Umbilical cord (tissue), 2 donors: ENCODE measurements at places on chromosomes 6 and 20. TPM values are rescaled to one million over a fixed set of nuclear protein-coding genes. Genes with fewer than 3 reads are reported as not detected.
A peak's percentile ranks its signal among the peaks of the same experiment; 100 is the strongest.

GRCh38 chr20:49656304-49656703 lies 57.4 kb downstream of the B4GALT5 start:
- DNase-seq = no peak

GRCh38 chr6:152295346-152295745 lies 341.8 kb downstream of the SYNE1 start:
- peak; percentile 15 for DNase-seq

DNA sequence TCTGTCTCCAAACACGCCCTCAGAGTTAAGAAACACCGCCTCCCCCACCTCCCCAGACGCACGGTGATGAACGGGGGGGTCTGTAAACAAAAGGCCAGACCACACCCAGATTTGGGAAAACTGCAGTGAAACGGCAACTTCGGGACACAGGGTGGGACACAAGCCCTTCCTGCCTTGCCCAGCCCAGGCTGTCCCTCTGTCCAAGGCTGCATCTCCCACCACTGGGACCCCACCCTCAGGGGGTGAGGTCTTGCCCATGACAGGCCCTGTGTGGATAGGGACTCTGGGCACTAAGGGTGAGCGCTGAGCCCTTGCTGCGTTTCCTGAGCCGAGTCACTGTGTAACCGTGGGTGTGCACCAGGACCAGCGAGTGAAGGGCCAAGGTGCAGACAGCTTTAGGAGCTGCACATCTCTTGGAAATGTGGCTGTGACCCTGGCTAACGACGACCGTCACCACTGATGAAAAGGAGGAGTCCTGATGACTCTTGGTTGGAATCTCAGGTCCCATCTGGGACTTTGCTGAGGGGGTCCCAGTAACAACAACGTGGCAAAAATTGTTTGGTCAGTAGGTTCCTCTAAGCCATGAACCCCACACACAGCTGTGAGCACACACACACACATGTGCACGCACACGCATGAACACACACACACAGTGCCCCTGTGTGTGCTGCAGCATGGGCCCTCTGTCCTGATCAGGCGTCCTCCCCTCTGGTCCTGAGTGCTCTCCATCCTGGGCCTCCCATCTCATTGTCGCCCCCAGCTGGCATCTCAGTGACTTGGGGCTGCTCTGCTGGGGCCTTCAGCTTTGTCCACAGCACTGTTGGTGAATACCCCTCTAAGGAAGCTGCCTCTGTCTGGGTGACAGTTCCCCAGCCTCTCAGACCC lies 100.6 kb downstream of the RAMACL start:
- DNase-seq = no peak

- DNase-seq = no peak
Observed at GRCh38 chr6:73481969-73482368, 20.4 kb downstream of the MTO1 start.

- no peak for DNase-seq
Observed at GRCh38 chr6:169337886-169338445, 84.3 kb upstream of the THBS2 start.

DNA sequence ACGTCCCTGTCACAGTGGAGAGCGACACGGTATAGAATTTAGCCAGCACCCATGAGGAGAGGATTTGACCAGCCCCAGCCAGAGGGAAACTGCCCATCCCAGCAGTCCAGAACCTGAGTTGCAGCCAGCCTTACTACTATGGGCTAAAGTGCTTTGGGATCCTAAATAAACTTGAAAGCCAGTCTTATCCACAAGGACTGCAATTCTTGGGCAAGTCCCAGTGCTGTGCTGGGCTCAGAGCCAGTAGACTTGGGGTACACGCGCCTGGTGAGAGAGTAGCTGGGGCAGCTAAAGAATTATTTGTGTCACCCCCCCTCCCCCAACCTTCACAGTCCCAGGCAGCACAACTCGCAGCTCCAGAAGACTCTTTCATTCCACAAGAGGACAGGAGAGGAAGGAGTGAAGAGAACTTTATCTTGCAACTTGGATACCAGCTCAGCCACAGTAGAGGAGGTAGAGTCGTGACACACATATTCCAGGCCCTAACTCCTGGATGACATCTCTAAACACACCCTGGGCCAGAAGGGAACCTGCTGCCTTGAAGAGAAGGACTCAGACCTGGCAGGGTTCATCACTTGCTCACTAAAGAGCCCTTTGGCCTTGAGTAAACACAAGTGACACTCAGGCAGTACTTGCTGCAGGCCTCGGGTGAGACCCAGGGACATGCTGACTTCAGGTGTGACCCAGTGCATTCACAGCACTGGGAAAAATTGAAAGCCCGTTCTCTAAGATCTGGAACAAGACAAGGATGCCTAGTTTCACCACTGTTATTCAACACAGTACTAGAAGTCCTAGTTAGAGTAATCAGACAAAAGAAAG lies 100.3 kb downstream of the REV3L start:
- no peak for DNase-seq

DNA sequence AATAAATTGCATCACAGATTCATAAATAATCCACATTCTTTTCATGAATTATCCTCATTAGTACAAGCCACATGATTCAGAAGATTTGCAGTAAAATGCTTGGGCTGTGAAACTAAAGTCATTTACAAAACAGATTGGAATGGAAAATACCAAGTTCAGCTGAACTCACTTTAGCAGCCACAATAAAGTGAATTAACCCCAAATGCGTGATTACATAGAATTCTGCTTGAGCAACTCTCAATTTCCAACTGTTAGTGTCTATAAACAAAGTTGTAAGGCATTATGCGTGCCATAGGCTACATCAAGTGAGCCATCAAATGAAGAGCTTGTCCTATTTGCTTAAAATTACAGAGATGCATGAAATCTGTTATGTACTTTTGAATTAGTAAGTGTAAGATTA lies 60.4 kb upstream of the GFRAL start:
- no peak for DNase-seq

DNA sequence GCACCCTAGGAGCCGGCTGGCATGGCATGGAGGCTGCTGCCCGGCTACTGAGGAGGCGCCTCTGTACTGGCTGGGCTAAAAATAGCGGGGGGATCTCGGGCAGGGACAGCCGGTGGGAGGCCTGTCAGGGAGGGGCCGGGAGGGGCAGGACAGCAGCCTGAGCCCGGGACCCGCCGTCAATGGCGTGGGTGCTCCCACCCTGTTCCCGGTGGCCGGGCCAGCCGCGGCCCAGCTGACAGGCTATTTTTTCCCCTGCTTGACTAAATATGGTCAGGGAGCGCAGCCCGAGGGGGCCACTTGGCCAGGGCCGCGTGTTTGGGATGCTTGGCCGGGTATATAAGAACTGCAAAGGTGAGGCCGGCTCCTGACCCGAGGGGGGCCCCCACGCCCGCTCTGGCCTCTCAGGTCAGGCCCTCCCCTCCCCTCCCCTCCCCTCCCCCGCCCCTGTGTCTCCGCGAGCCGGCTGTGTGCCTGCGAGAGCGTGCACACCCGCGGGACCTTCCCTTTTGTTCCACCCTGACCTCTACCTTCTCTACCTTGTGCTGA lies 74.4 kb upstream of the GATA5 start:
- DNase-seq = peak; percentile 42

DNA sequence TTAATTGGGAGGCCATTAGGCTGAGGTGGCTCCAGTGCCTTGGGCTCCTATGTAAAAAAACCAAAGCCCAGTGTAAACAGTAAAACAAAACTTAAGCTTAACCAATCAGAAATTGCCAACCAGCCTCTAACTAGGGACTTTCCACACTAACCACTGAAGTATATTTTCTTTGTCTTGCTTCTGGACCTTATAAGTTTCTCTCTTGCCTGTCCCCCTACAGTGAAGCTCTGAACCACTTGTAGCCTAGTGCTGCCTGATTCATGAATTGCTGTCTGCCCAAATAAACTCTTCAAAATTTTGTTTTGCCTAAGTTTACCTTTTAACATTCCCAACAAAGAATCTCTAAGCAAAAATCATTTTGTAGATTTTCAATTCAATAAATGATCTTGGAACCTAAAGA lies 28.2 kb downstream of the POPDC3 start:
- DNase-seq = no peak

DNA sequence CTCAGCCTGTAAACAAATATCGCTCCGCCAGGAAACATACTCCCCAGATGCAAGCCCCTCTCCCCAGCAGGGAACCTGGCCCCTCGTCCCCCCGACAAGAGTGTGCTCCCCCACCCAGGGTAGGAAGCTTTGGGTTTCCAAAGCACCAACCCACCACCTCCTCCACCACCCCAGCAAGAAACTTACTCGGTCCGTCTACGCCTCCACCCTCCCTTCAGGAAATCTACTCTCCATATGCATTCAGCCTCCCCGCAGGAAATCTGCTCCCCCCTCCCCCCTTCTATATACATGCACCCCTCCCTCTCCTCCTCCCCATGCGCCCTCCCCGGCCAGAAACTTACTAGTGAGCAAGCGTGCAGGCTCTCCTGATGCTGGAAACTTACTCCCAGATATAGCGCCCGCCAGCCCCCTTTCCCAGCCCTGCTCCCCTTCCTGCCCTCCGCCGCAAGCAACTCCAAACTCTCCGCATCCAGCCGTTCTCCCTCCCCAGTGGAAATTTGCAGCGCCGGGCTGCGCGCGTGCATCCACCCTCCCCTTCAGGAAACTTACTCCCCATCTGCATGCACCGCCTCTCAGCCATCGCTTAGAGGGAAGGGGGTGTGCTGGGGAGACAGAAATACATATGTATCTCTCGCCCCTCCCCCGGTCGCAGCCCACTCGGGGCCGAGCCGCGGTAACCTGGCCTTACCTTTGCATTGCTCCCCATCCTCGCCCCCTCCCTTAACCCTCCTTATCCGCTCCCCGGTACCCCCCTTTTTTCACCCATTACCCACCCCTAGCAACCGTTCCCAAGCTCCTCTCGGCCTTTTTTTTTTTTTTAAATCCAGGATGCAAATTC lies at the start of gene TRERF1:
TSS of gene TRERF1 (minus strand) at position 594 of the 838 bp plus-strand sequence. CDS start 182,336 bp downstream, outside the sequence.
- DNase-seq = peak; percentile 93

GRCh38 chr6:55827818-55828522 lies 47.4 kb downstream of the BMP5 start:
- DNase-seq = no peak

DNA sequence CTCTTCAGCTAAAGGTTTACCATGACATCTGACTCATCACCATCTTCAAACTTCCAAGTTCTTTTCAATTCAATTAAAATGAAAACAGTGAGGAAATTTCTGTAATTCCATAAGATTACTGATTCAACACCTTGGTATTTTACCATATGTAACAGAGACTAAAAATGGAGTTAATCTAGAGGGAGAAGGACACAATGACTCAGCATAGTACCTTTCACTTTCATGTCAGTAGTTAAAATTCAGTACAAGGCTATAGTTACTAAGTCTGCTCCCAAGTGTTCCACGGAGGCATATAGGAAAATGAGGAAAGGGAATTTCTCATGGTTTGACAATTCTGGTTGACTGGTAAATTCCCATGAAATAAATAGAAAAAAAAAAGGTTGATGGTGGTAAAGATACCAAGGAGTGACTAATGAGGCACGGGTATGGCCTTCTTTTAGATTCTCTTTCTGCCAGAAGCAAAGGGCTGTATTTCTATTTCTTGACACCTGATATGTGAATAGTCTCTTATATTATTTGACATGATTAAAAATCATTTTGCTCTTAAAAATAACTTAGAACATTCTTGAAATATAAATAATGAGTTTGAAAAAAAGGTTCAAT lies 526.7 kb upstream of the ADGRB3 start:
- DNase-seq = no peak

DNA sequence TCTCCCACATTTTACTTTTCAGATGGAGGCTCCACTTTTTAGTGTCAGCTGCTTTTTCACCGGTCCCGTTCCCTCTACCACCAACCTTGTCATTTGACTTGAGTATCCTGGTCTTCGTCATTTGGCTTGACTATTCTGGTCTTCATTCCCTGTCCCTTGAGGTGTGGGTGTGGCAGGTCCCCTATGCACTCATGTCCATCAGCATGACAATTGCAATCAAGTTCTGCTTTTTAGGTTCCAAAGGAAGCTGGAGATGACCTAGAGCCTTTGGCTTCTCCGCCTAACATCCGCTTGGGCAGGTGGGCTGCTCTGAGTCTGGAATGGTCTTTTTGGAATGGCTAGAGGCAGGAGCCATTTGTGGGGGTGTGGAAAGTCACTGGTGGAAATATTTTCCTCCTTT lies 99.8 kb upstream of the MLN start:
- no peak for DNase-seq

GRCh38 chr6:6590530-6590929 lies 2.0 kb downstream of the LY86 start:
- DNase-seq = no peak

GRCh38 chr20:14378326-14378725 lies 40.9 kb upstream of the FLRT3 start:
- peak; percentile 40 for DNase-seq

GRCh38 chr20:20199361-20200160 lies 147.2 kb downstream of the CFAP61 start:
- no peak for DNase-seq

GRCh38 chr20:45221076-45221475 lies at the start of gene SEMG2:
Gene SEMG2 (plus strand): TSS chr20:45221373. CDS start chr20:45221390, 17 bp downstream.
- no peak for DNase-seq

DNA sequence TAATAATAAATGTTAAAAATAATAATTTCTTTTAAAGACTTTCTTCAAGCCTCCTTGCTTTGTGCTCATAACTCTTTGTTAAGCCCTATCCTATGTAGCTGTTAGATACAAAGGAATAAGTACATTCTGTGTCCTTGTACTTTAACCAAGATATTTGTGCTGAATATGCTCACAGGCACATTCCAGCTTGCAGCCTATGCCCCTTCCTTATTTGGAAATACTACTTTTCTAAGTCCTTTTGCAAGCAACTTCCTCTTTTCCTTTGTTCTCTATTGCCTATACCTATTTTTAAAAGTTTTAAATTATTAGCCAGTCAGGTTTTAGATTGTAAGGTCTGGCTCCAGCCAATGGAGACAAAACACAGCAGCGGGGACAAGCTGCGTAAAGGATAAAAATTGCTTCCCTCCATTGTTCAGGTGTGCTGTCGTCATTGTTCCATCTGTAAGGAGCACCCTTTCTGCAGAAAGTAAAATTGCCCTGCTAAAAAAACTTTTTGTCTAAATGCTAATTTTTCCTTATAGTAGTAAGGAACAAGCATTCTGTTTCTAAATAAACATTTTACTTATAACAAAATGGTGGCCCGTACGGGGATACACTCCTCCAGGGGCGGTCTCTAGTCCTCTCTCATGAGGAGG lies 80.2 kb downstream of the SYTL3 start:
- no peak for DNase-seq

CCN6 gene
- total RNA-seq = 6.7 TPM

NUP153 gene
- 22.1 TPM for total RNA-seq

PARD6B gene
- total RNA-seq = 8.4 TPM

CRISP3 gene
- total RNA-seq = 10.8 TPM

ELOVL2 gene
- total RNA-seq = 29.4 TPM

NR2E1 gene
- 0.48 TPM for total RNA-seq

TFAP2D gene
- total RNA-seq = not detected

VAPB gene
- 26.0 TPM for total RNA-seq

SLC17A2 gene
- 0.48 TPM for total RNA-seq

MRPS18B gene
- total RNA-seq = 18.8 TPM

TSPYL4 gene
- 16.6 TPM for total RNA-seq

SMOC2 gene
- 146 TPM for total RNA-seq

BTN1A1 gene
- 0.72 TPM for total RNA-seq

TNFRSF6B gene
- total RNA-seq = not detected

HSPA1L gene
- 1.4 TPM for total RNA-seq
